ENCODE measurements at places on chromosomes 7 and 10.

DNA sequence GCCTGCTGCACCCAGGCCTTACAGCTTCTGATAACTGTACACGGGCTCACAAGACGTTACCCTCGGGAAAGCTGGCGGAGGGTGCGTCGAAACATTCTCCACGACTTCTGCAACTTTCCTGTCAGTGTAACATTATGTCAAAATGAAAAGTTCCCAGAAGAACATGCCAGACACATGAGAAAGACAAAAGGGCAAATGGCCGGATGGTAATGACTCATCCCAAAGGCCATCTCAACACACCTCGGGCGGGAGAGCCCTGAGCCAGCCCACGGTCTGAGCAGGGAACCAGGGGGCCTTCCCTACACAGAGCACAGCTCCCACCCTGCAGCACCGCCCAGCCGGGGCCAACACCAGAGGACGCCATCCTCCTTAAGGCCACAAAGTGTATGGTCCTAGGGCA lies 118.7 kb downstream of the MAD1L1 start:
- no peak for DNase-seq

- DNase-seq, result no peak
Measured at GRCh38 chr10:30704026-30704600, 74.6 kb upstream of the LYZL2 start.

DNA sequence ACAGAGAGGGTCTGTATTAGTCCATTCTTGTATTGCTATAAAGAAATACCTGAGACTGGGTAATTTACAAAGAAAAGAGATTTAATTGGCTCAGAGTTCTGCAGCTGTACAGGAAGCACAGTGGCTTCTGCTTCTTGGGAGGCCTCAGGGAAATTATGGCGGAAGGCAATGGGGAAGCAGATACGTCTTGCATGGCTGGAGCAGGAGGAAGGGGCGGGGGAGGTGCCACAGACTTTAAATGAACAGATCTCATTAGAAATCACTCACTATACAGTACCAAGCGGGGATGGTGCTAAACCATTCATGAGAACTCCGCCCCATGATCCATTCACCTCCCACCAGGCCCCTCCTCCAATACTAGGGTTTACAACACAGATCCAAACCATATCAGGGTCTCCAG lies 3.7 kb upstream of the CALU start:
- DNase-seq, result no peak

DNA sequence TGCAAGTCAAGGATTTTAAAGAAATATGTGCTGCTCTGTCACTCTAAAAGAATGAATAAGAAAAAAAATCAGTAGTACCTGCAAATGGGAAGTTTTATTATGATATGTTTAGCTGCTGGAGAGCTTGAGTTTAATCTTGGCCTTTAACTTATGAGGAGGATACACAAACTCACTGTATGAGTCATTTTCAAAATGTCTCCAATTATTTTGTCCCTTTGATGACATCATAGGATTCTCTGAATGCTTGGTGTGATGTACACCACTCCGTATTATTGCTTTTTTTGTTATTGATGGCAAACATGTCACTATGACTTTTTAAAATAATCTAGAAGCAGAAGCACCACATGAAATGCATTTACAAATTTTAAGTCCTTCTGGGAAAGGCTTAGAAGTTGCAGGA lies 125.8 kb downstream of the RALA start:
- DNase-seq, result no peak
